ENCODE measurements at places on chromosomes 4 and X.

DNA sequence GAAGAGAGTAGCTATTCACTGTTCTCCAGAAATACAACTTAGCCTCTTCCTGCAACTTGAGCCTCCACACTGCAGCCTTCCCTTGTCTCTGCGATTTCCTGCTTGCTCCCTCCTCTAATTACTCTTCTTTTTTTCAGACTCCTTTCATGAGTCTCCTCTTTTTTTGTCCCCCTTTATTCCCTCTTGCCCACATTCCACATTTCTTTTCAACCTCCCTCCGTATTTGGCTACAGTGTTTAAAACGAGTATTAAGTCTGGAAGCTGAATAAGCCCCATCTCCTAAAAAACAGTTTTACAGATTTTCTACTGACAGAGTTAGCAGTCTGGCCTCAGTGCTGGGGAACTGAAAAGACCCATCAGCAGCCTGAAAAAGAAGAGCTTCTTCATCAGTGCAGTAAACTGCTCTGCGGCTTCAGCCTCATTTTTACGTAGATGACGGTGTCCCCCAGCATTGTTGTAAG is 141.5 kb downstream of the TENM3 start:
- DNase-seq = no peak

GRCh38 chr4:122832732-122833131 is 6.1 kb downstream of the FGF2 start:
- no peak for DNase-seq

- no peak for DNase-seq
These were observed 4.0 kb downstream of the DIPK2B start for GRCh38 chrX:45196701-45197100.

GRCh38 chr4:8346838-8347605 is 77.5 kb downstream of the HTRA3 start:
- no peak for DNase-seq

- DNase-seq = no peak
These were observed 39.9 kb upstream of the VAMP7 start for GRCh38 chrX:155841232-155841631.

- peak; percentile 23 for DNase-seq
These were observed 18.5 kb downstream of the OTUD5 start for GRCh38 chrX:48938721-48939425.

GRCh38 chr4:104500442-104500841 is 5.7 kb upstream of the CXXC4 start:
- no peak for DNase-seq

DNA sequence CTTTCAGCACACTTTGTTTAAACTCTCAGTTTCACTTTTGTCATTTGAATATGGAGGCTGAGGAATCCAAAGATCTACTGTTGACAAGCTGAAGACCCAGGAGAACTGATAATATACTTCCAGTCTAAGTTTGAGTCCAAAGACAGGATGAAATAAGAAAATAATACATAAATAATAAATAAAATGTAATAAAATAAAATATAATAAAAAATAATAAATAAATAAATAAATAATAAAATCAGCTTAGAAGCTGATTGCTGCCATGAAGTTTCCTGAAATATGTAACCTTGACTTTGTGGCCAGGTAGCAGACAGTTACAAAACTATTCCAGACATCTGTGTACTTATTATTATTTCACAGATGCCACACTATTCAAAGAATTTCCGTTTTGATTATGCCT is 55.0 kb downstream of the NPY2R start:
- DNase-seq = no peak

DNA sequence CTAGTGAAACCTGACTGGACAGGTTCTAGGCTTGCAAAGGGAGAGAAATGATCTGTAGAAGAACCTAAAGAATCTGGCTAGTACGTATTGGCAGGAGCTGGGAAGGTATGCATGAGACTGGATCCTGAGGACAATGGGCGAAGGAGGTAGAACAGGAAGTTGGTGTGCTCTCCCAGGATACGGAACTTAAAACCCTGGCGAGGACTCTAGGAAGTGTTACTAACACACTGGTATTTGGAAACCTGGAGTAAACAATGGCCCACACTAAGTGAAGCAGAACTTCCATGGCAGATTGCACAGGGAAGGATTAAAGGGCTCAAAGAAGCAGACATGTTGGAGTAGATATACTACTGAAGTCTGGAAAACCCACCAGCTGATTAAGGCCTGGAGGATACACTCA is 9.1 kb downstream of the SYN1 start:
- DNase-seq = no peak

DNA sequence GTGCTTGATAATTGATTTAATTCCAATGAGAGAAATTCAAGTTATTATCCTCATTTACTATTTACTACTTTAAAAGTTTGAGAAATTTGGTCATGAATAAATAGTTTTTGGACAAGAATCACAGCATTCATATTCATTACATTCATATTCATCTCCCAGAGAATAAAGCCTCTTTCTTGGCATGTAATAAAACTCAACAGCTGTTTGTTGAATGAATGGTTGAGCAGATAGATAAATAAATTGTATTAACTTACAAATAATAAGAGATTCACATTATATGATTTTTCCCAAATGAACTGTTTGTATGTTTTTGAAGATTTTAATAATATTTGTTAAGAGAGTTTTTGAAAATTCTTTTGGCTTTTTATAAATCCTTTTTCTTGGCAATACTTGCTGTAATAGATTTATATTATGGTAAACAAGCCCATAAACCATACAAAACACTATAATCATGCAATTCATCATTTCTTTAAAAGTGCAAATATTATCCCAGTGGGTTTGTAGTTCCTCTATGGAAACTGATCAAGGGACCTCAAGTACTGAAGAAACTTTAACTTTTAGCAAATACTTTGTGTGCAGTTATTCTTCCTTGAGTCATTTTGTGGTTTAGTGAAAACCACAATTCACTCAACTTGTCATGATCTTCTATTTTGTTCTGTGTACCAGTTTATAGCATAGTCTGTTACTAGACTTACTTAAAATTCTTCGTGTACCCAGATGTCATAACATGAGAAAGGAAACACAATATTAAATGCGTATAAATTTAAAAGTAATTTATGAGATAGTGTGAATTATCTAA is 371.8 kb downstream of the ADGRL3 start:
- DNase-seq = no peak

DNA sequence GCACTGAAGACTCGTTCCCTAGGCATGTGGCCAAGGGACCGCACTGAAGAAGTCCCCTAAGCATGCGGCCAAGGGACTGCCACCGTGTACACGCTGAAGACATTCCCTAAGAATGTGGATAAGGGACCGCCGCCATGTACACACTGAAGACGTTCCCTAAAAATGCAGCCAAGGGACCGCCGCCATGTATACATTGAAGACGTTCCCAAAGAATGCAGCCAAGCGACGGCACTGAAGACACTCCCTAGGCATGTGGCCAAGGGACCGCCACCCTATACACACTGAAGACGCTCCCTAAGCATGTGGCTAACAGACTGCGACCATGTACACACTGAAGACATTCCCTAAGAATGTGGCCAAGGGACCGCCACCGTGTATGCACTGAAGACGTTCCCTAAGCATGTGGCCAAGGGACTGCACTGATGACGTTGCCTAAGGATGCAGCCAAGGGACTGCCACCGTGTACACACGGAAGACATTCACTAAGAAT is 31.5 kb downstream of the DHRSX start:
- no peak for DNase-seq

- DNase-seq = no peak
These were observed 143.5 kb upstream of the MAMLD1 start for GRCh38 chrX:150219374-150220185.

GRCh38 chr4:12439633-12440305 is 1011.1 kb upstream of the HS3ST1 start:
- DNase-seq = no peak

- no peak for DNase-seq
These were observed 1574.3 kb upstream of the PABPC4L start for GRCh38 chr4:135775909-135776308.

- DNase-seq = no peak
These were observed 209.8 kb upstream of the SLIT2 start for GRCh38 chr4:20041839-20042407.

DNA sequence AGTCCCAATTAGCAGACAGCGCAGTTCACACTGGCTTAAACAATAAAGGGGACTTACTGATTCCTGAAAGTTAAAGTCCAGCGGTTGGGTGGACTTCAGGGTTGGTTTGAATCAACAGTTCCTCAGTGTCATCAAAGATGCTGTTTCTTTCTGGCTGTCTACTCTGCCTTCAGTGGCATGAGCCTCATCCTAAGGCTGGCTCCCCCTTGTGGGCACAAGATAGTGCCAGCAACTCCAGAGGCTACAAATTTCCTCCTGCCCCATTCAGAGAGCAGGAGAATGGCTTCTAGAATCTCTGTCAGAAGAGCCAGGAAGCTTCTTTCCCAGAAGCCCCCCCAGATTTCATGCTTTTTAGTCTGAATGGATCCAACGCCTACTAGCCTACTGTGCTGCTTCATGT is 82.4 kb upstream of the MTM1 start:
- no peak for DNase-seq

DNA sequence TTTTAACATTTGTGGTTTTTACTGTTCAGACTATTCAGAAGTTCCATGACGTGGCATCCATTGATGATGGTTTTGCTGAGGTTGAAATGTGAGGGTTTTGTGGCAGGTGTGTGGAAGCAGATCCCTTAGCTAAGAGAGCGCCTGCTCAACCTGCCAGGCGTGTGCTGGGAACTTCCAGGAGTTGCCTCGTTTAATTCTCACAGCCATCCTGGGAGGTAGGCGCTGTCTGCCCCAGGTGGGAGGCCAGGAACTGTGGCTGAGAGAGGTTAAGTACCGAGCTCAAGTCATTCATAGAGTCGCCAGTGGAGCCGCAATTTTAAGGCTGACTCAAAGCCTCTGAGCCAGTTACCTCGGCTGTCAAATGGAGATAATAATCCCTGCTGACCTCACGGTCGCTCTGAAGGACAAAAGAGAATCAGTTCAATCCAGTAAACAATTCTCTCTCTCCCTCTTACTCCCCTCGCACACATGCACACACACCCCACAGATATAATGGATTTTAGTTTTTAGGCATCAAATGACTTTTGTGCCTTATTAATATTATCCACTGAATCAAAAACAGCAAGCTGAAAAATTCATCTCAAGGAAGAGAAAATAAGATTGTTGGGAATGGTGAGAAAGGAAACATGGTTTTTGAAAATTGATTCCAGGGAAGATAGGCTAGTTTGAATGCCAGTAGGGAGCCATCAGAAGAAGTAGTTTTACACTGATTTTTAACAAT is 171.3 kb downstream of the PTTG2 start:
- DNase-seq = peak; percentile 3

DNA sequence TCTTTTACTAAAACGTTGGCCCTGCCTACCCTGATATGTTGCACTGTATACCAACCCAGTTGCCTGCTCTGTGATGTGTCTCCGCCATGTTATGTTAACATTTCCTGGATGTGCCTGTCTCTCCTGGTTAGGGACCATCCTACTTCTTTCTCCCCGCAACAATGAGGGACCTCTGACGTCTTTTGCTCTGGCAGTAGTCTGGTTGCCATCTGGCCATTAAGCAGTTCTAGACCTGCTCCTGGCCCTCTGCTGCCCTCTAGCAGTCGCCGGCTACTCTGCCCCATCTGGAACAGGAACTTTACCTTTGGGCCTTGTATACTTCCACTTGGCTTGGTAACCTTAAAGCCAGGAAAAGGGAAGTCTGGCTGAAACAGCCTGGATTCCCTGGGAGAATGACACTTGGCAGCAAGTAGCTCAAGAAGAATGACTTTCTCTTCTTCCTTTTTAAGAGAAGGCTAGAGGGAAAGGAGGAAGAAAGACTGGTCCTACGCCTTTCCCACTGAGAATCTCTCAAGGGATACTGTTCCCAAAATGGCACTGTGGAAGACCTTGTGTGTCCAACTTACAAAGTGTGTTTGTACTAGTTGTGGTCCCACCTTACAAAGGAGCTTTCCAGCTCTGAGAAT is 63.5 kb downstream of the GPC3 start:
- DNase-seq = no peak

GRCh38 chrX:109943740-109944092 is 59.2 kb upstream of the TMEM164 start:
- DNase-seq = no peak

GRCh38 chr4:94995684-94996394 is 238.1 kb downstream of the BMPR1B start:
- DNase-seq = no peak

DNA sequence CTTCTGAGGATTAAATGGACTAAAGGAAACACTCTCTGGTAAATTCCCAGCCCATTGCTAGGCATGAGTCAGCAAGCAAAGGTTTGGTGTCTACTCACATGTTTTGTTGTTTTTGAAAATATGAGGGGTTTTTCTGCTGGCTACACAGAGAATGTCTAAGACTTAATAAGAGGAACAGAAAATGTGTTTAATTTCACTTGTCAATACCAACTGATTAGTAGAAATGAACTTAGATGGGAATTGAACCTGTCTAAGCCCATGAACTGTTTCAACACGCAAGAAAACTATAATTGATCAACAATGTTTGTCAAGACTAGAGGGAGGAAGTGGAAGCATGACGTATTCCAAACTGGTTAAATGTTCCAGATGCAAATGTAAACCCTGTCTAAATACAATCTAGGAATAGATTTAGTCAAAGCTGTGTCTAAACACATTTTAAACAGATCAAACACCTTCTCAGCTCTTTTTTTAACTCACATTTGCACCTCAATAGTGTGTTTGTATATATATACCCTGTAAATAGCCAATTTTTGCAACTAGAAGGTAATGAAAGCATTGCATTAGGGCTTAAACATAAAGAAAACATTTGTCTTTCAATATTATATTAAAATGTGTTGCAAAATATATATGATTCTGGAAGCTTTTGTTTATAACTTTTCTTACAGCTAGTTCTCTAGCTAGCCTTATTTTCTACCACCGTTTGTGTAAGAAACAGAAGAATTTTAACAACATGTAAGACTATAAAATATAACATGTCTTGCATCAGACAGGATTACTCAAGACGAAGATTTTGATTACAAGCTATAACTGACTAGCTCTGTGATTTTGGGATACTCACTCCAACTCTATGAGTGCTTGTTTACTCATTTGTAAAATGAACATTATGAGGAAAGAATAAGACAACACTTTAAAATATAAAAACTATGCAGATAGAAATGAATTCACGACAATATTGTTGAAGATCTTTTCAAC is 607.8 kb downstream of the FSTL5 start:
- DNase-seq = no peak

DNA sequence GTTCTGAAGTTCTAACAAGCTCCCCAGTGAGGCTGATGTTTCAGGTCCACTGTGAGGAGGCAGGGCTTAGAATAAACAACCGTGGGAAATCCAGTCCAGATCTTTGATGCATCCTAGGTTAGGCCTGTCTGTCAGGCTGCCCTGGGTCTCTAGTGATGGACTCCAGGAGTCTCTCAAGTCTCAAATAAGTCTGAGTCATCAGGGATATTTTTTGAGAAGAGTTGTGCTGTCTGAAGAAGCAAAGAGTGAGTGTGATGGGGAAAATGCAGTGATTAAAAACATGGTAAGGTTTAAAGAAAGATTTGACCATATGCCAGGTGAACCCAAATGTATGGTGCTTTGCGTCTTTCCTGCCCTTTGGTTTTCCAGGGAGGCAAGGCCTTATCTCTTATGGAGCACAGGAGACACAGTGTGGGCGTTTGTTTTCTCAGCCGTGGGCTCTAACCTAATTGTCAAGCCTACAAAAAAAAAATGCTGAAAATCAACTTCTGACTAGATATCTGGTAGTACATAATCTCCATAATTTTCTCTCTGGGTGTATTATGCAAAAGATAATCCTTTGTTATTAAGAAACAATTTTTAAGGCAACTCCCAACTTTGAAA is 100.7 kb downstream of the PTTG2 start:
- DNase-seq = no peak

All from activated naive CD4-positive, alpha-beta T cell (primary cell).